ENCODE measurements at places on chromosomes 2 and 18.

- no peak for DNase-seq
Observed at GRCh38 chr18:37403100-37403781, 162.4 kb downstream of the CELF4 start.

GRCh38 chr2:111688482-111688881 is 195.5 kb downstream of the ANAPC1 start:
- no peak for DNase-seq

DNA sequence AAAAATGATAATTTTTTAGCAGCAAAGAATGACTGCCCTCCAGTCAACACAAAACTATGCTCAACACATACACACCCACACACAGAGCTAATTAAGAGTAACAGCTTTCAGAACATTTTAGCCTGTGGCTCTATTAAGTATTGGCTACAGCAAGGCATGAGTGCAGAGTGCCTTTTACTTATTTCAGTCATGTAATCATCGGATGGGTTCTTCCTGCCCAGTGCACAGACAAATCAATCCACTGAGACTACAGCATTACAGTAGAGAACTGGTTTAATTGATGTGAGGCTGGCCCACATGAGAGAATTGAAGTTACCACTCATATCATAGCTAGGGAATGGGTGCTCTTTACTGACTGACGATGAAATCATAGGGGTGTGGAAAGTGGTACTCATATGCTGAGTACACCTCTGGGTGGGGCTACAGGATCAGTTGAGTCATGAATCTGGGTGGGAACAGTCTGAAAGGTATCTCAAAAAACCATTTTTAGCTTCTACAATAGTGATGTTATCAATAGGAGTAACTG is 241.0 kb downstream of the FSIP2 start:
- DNase-seq: no peak

- DNase-seq: no peak
Observed at GRCh38 chr2:96685577-96686459, 43.3 kb downstream of the FER1L5 start.

GRCh38 chr2:9983401-9984216 is 32.1 kb downstream of the GRHL1 start:
- DNase-seq: no peak

DNA sequence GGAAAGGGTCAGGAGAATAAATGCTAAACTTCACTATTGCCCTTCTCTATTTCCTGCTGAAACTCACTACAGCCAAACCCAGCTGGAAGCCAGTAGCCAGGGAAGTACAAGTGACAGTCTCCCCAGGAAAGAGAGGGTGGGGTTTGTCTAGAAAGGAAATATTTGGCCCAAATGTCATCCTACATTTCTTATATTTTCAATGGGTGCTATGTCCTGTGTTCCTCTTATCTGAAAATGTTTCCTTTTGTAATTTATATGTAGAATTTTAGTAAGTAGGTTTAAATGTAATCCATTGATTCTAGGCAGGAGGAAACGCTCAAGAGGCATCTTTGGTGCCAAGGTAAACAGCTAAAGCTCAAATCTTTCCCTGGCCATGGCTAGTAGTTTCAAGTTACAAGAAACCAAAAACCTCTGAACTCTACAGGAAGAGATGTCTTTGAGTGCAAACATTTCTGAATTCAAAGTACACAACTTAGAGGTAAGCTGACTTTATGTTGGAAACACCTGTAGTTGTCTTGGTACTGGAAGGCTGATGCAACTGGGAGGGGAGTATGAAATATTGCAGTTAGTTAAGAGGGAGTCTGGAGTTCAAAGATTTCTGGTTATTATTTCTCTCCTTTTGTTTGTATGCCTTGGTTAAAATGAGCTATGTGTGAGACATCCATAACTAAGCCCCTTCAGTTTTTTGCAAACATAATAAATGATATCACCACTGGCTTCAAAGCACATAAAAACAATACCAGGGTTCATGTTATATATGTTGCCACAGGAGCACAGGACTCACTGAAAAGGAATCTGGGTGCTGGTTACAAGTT is 356.1 kb upstream of the ZC3H15 start:
- DNase-seq: no peak

- DNase-seq: no peak
Observed at GRCh38 chr18:35603528-35603927, 22.0 kb downstream of the GALNT1 start.

- DNase-seq: no peak
Observed at GRCh38 chr2:181367906-181368435, 89.2 kb upstream of the ITGA4 start.

DNA sequence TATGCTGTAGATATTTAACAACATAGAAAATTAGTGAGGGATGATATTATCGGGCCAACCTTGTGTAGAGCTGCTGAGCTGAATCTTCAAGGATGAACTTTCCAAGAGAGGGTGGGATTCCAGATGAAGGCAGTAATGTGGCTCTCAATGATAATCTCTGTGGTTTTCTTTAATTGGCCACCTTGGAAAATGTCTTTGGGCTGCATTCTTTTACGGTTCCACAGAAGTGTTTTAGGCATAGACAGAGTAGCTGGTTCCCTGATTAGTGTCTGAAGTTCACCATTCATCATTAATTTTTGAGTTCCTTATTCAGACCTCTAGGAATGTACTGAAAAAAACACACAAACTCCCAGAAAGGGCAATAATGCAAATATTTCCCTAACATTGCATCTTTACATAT is 1566.9 kb upstream of the PIK3C3 start:
- DNase-seq: no peak

- no peak for DNase-seq
Observed at GRCh38 chr2:18740474-18740881, 151.1 kb upstream of the NT5C1B start.

GRCh38 chr2:51350100-51350499 is 318.2 kb upstream of the NRXN1 start:
- DNase-seq: no peak

GRCh38 chr2:188414411-188414810 is 122.7 kb downstream of the GULP1 start:
- DNase-seq: no peak

DNA sequence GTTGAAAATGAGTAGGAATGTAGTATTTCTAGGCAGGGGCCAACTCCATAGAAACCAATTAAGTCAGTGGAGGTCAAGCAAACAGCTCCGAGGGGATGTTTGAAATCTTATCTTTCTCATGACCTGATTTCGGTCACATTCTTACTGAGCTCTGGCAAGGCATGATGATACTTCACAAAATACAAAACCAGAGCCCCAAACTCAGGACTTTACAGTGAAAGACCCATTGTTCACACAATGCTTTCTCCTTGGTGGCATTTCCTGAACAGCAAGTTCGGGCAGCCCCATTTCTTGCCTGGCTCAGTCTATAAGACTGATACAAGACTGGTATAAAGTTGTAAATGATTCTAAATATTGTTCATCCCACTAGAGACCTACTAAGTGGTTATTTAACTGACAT is 53.3 kb downstream of the LAMA1 start:
- DNase-seq: no peak

GRCh38 chr18:61898640-61899101 is 5.9 kb upstream of the RNF152 start:
- no peak for DNase-seq

DNA sequence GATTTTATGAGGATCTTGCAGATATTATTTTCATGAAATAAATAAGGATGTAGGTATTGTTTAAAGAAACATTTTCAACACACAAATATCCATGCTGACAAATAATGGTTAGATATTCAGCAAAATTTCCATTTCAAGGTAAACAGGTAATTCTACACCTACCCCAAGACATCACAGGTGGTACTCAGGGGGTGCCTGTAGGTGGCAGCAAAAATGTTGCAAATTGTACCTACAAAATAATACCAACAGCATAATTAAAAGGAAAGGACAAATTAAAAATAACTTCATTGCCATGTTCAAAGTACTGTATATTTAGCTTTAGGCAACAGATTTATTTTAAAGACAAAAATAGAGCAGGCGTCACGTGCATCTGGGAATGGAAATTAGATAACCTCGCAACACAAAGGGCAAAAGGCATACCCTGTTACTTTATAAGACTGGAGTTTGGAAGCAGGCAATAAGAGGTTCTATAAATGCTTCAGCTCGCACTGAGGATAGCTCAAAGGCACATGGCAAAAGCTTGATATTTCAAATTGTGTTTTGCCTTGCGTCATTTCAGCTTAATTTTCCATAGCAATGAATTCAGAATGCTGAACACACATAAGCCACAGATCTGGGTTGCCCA is 630.5 kb downstream of the TDRD15 start:
- no peak for DNase-seq

GRCh38 chr18:45221363-45221762 is 393.9 kb upstream of the SLC14A2 start:
- no peak for DNase-seq

GRCh38 chr18:60209042-60209441 is 163.5 kb downstream of the MC4R start:
- no peak for DNase-seq

DNA sequence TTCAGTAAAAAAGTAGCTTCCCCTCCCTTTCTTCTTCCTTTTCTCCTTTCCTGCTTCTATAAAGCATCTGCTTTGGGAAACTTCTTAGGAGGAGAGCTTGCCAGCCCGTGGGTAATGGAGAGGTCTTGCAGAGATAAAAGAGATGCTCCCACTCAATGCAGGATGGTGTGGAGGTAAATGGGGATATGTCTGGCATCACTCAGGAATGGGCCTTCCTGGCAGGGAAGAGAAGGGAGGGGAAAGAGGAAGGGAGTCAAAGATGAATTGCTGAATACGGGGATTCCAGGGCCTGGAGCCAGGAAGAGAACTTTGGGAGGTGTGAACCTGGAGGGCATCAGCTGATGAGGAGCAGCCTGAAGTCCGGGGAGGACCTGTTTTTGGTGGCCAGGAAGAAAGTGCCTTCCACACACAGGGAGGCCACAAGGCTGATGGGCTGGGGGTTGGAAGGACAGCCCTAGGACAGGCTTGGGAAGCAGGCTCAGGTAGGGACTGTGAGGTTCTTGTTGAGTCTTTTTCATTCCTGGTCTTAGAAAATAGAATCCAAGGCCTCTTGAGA is 25.2 kb downstream of the IL1B start:
- DNase-seq: no peak

GRCh38 chr2:82879803-82880202 is 1579.3 kb downstream of the SUCLG1 start:
- DNase-seq: no peak

GRCh38 chr2:130727286-130727924 is 1.5 kb upstream of the GPR148 start:
- DNase-seq: peak; percentile 81

DNA sequence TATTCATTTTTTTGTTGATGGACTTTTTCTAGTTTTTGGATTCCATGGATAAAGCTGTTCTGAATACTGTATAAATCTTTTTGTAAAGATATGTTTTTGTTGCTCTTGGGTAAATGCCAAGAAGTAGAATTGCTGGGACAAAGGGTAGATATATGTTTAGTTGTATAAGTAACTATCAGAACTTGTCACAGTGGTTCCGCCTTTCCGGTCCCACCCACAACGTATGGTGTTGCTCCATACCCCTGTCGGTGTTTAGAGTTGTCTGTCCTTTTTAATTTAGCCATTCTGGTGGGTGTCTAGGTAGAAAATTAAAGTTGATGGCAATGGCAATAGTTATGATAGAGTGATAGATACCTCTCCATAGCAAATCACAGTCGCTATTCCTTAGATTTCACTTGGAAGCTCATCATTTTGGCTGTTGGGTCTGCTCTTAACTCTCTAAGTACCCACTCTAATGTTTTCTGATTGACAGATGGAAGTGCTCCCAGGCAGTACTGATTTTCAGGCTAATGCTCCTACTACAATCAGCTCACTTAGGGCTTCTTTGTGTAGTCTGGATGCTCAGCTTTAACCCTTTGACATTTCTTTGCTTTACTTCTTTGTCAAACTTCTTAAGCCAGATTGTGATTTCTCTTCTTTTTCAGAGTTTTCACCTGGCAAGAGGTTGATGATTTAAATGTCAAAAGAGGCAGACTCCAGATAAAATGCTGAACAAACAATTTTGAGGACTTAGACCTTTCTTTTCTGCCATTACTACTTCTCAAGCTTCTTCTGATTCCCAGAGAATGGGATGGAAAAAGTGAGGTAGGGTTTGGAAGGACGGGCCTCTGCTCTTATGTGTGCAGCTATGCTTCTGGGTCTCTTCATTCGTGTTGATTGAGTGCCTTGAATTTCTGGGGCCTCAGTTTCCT is 156.4 kb downstream of the AQP4 start:
- DNase-seq: no peak

DNA sequence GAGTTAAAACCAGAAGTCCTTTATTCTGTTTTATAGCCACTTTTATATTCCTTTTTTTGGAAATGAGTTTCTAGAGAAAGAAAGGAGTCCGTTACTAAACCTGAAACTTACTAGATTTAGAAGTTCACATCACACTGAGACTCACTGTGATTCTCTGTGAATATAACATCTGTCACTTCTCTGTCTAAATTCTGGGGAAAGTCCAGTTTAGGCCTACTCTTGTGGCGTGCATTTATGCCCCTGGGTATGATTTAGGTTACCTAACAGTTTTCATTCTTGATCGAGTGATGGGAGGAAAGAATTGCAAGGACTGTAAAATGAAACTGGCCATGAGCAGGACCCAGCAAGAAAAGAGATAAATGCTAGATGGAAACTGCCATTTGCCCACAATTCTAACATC is 449.6 kb downstream of the SPAG16 start:
- DNase-seq: no peak

- no peak for DNase-seq
Observed at GRCh38 chr2:70691497-70692140, 76.4 kb downstream of the ADD2 start.

DNA sequence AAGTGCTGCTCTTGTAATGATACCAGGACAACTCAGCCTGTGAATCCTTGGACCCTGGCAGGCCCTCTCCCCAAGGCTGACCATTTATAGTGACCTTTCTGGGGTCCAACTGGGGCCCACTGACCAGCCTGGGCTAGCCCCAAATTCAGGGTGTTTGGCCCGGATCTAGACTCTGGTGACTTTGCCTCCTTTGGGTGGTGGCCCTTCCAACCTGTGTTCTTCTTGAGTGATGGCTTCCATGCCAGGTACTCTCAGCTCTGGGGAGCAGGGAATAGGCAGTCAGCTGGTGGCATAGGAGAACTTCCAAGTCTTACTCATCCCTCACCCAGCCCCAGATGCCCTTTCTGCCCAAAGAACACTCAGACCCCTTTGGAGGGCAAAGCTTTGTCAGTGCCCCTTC is 10.3 kb downstream of the MYO7B start:
- no peak for DNase-seq

- DNase-seq: no peak
Observed at GRCh38 chr2:85893428-85894258, 4.9 kb upstream of the ST3GAL5 start.

GRCh38 chr2:644871-645270 is 32.3 kb downstream of the TMEM18 start:
- DNase-seq: no peak

GRCh38 chr2:95353613-95354468 is 48.7 kb upstream of the FAHD2A start:
- no peak for DNase-seq

DNA sequence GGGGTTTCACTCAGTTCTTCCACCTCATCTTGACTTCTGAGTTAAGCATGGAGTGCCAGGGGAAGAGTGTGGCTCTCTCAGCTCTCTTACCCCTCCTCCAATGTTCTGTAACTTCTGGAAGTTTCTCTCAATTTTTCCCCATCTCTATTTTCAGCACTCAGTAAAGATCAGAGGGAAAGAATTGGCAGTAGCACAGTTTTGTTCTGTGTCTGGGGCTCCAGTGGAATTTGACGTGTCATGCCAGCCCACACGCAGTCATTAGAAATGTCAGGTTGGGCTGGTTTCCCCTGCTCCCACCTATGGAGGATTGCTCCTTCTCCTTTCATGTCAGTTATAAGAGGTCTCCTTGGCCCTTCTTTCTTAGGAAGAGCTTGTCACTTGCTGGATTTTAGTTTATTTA is 104.6 kb upstream of the COL3A1 start:
- no peak for DNase-seq
